ENCODE measurements at places on chromosomes 1 and 21.

DNA sequence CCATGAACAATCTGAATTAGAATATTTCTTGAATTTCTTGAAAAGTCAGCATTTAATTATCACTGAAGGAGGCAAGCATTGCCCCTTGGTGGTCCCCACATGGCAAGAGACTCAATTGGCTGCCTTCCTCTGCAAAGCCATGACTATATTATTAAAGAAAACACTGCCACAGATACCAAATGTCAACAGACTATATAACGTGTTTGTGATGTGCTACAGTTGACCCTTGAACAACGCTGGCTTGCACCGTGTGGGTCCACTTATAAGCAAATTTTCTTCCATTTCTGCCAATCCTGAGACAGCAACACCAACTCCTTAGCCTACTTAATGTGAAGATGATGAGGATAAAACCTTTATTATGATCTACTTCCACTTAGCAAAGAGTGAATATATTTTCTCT, 66.5 kb downstream of the NRIP1 start:
- DNase-seq, result no peak

DNA sequence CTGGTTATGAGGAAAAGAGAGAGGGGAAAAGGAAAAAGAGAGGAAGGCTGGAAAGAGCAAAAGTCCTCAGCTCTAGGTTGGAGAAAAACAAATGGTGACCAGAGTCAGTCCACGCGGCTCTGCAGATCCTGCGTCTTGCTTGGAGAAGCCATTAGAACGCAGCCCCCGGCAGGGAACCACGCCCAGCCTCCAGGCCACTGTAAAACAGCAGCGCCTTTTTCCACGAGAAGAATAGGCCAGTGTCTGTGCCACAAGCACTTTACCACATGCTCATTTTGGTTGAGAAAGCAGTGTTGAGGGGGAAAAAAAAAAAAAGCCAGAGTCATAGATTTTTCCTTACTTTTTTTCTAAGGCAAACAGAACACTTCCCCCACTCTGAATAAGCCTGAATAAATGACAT, 846.9 kb upstream of the ADAMTS5 start:
- no peak for DNase-seq

DNA sequence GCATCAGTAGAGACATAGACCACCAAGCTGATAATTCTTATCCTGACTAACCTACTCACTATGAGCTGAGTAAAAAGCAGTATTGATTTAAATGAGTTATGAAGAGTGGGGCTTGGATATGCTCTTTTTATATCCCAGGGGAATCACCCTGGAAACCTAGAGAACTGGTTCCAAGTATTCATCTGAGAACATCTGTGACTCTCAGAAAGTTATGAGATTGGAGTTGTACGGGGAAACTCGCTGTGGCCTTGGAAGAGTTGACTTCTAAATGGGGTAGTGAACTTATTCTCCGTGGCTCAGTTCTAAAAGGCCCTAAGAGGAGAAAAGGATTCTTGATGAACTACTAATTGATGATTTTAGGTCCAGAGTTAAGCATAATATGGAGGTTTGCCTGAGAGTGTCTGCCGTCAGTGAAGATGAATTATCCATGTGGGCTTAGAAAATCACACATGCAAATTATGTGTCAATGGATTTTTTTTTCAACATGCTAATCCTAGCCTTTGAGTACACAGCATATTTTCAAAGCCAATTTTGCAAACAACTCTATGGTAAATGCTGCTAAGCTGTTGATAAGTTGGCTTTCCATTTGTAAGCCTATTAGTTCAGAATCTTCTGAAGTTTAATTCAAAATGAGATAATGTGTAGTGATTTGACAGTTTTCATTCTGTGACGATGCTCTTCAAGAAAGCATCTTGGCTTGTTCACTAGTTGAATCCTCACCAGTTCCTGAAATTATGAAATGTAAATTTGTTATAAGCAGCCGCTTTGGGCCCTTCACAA, 122.7 kb downstream of the FGGY start:
- DNase-seq, result no peak

- no peak for DNase-seq
Observed at GRCh38 chr1:109523706-109524105, 14.2 kb upstream of the AMIGO1 start.

- no peak for DNase-seq
Observed at GRCh38 chr1:187244623-187245022, 415.9 kb downstream of the PLA2G4A start.

DNA sequence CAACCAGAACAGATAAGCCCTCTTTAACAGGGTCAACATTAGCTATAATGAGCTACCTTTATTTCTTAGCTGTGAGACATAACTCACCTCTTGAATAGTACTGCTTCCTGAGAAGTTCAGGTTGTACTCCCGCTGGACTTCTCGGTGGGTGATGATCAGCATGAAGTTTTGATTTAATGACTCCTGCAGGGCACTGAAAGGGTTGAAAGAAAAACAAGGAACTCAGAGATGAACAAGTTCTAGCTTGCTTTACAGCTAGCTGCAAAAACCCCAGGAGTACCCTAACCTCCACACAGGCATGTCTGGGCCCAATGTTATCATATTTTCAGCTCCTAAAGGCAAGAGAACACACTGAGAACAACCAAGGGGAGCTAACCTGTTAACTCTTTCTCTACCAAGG, 254.4 kb downstream of the FAF1 start:
- DNase-seq, result no peak

GRCh38 chr1:10050611-10051010, 17.9 kb downstream of the UBE4B start:
- DNase-seq, result no peak

DNA sequence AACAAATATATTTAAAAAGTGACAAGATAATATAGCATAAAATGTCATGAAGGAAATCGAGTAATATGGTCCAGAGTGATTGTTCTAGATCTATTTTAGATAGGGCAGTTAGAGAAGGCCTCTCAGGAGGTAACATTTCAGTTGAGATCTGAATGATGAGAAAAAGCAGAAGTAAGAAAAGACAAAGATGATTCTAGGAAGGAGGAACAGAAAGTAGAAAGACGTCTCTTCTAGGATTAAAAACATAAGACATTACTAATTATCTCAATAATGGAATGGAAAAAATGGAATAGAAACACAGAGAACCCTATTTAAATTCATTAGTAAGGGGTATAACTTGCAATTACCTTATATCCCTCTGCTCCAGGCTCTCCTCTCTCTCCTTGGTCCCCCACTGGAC, 130.0 kb upstream of the ZNHIT6 start:
- no peak for DNase-seq

DNA sequence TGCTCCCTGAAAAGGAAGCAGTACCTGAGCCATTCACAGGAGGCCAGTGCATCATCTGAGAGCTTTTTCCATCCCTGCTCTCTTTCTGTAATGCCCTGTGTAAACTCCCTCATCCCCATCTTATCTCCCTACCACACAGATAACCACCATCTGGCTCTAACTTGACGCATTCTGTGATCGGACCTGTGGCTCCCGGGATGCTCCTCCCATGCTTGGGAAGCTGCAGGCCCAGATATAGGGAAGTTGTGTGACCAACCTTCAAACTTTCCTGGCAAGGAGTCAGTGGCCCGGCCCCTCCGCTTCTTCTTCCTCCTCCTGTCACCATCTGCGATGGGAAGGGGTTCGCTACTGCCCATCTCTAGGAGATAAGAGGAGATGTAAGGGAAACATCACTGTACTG, 21.1 kb downstream of the MKNK1 start:
- DNase-seq, result no peak

GRCh38 chr21:27545754-27546349, 579.0 kb upstream of the ADAMTS5 start:
- no peak for DNase-seq

- no peak for DNase-seq
Observed at GRCh38 chr21:21818898-21819297, 820.7 kb downstream of the NCAM2 start.

DNA sequence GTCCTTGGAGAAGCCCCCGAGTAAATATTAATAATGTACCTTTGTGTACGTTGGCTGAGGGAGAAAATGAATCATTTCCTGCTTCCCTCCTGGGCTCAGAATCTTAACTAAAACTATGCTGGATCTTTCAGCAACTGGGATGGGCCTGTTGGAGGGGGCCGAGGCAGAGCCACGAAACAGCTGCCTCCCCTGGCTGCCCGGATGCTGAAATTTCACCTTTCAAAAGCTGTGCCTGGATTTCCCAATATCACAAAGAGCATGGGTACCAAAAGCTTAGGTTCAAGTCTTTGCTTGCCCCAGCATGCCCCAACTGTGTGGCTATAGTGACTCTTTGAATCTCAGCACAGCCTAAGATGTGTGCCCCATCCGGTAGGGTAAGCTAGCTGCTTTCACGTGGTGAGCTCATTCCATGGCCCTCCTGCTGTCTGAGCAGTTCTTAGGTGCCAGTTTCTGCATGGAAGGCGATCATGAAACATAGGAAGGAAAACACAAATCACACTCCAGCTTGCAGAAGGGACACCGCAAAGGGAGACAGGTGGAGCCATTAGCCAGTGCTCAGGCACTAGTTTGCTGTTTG, 473.5 kb downstream of the PTPRU start:
- DNase-seq, result no peak

GRCh38 chr1:78536427-78536826, 45.7 kb downstream of the PTGFR start:
- no peak for DNase-seq

GRCh38 chr1:88311265-88311664, 372.8 kb upstream of the PKN2 start:
- DNase-seq, result no peak

DNA sequence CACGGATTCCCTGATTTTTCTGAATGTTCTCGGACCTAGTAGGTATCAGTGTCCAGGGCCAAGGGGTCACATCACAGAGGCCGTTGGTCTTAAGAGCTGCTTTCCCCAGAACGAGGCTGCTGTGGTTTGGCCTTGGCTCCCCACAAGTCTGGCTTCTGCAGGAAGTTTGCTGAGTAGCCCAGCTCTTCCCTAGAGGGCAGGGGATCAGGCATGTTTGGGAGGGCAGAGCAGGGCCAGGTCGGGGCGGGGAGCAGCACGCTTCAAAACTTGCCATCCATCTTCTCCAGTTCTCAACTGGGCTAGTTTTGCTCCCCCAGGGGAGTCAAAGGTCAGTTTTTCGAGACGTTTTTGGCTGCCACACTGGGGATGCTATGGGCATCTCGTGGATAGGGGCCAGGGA, 37.0 kb downstream of the MAN1C1 start:
- DNase-seq, result no peak

- no peak for DNase-seq
Observed at GRCh38 chr1:19644681-19645410, 735 bp downstream of the NBL1 start.

DNA sequence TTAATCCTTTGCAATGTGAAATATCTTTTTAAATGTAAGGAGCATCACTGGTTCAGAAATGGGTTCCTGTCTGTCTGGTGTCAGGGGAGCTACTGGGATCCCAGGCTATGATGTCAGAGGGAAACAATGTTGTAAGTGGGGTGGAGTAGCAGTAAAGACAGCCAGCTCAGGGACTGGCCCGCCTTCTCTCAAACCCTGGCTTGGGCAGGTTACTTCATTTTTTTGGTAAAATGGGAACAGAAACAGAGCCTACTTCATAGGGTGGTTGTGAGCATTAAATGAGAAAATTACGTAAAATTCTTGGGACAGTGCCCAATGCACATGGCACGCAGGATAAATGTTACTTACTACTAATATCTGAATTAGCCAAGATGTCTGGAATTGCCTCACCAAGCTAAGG, 30.7 kb upstream of the IL20 start:
- no peak for DNase-seq

- no peak for DNase-seq
Observed at GRCh38 chr1:183180218-183180617, 5.8 kb upstream of the LAMC2 start.

GRCh38 chr1:197801684-197802083, 26.4 kb upstream of the DENND1B start:
- no peak for DNase-seq

- no peak for DNase-seq
Observed at GRCh38 chr1:214645712-214646111, 42.7 kb downstream of the CENPF start.

DNA sequence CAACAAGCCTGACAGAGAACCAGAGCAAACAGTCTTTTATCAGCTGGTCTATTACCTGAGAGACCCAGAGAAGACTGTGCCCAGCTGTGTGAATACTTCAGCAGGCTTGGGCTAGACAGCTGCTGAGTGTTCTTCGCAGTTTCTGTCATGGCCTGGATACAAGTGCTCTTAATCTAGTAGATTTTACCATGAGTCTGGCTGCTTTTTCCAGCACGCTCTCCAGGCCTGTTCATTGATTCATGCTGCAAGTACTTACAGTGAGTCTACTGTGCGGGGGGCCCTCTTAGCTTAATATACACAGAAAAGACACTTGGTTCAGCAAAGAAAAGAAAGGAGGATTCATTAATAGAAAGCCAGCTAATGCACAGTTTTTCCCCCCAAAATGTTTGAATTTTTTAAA, 48.5 kb downstream of the RGS7 start:
- DNase-seq, result no peak

- DNase-seq, result no peak
Observed at GRCh38 chr1:38046884-38047602, 450 bp upstream of the POU3F1 start.

GRCh38 chr1:110008971-110009565, 24.5 kb downstream of the AHCYL1 start:
- DNase-seq, result no peak

- no peak for DNase-seq
Observed at GRCh38 chr1:28928314-28928941, 14.1 kb downstream of the EPB41 start.

DNA sequence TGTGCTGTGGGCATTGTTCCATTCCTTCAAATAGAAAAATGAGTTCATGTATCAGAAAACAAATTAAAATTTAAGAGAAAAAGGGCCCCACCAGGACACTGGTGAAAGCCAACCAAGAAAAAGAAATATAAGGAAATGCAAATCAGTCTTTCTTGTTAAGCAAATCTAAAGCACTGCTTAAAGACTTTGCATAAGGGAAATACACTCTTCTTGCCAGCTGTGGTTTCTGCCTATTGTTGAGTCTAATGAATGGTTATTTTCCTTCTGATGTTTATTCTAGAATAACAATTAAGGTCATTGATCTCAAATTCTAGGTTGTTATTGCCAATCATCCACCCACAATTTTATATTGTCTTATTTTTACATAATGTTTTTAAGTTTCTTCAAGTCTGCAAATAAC, 158.6 kb upstream of the SNX7 start:
- no peak for DNase-seq

DNA sequence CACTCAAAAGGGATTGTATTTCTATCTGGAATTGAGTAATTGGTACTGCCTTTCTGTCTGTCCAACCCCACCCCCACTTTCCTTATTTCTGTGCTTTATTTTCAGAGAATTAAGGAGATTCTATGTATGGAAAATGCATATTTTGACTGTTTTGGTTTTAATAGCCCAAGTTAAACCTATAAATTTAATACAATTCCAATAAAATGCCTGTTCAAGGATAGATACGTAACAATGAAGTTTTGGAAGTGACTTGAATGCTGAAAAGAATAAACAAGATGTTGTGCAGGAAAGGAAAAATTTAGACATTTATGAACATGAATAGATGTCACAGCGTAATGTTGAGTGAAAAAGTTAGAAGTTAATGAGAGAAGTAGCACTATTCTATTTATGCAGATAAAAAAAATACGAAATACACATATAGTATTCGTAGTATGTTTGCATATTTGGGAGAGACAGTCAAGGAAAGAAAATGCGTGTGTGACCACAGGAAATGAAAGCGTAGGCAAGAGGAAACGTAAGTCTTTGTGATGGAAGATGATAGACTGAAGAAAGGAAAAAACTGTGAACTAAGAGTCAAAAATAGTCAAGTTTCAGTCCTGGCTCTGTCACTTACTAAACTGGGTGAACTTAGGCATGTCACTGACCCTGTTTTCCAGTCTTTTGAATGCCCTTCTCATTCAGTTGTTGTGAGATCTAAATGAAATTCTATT, 62.1 kb downstream of the MEF2D start:
- no peak for DNase-seq

All from iPS DF 19.7 (cell line).